ENCODE measurements at places on chromosomes 12 and 14. TPM values are rescaled to one million over a fixed set of nuclear protein-coding genes. Genes with fewer than 3 reads are reported as not detected.

Gene RAD9B
- 2.3 TPM for total RNA-seq

Gene RD3L
- not detected for total RNA-seq

Gene TRHDE
- total RNA-seq: 73.2 TPM

Gene SLCO1C1
- total RNA-seq: 0.33 TPM

Gene PLD4
- total RNA-seq: not detected

DNA sequence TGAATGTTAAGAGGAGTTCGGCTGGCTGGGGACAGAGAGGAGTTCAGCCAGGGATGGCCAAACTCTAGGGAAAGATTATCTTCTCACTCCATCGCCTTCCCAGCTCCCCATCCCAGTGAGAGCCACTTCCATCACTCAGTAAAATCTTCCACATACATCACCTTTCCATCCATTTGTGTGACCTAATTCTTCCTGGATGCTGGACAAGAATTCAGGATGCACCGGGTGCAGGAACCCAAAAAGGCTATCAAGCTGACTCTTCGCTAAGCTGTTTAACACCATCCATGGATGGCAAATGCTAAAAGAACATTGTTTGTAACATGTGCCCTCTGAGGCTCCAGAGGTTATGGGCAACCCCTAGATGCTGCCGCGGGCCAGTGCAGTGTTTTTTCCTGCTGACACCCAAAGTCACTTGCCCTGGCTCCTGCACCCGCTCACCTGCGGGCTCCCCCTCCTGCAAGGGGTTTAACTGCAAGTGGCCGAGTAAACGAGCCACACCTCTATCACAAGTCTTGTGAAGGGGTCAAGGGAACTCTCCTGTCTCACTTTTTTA lies 216.0 kb upstream of the NPAS3 start:
- no peaks in the 10 kb centered on the region for H3K36me3 ChIP-seq
- no peaks in the 10 kb centered on the region for H3K4me1 ChIP-seq
- no peak overlapping the region for H3K27ac ChIP-seq
- H3K4me3 ChIP-seq: no peak overlapping the region
- DNase-seq: no peak

- H3K27me3 ChIP-seq: no peaks in the 10 kb centered on the region
- no peaks in the 10 kb centered on the region for H3K4me1 ChIP-seq
- H3K27ac ChIP-seq: peak overlapping the region; percentile 19
- H3K36me3 ChIP-seq: no peaks in the 10 kb centered on the region
- no peak for DNase-seq
- no peak overlapping the region for H3K4me3 ChIP-seq
Measured at GRCh38 chr12:29241821-29242591, 92.9 kb downstream of the FAR2 start.

DNA sequence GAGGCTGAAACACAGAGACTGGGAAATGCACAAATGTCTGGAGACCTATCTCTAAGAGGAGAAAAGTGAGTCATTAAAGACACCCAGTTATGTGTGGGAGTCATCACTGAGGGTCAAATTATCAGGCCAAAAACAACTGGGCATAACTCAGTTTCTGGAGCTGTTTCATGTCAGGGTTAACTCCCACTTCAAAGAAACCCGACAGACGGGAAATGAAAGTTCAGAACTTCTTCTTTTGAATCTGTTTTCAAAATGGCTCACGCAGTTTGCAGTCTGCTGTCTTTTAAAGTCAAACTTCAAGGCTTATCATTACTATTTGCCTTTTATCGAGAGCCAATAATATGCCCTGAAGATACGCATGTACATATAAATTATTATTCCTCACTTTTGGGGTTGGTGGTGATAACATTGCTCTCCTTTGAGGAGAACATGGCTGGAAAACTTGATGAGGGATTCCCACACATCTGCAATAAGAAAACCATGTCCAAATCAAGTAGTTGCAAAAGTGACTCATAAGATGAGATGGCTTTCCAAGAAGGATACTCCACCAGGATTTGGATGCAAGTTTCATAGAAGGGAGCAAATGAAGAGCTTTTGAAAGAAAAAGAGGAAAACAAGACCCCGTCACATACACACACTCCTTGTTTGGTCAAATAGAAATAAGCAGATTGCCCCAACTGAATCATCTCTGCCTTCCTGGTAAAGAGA lies 341.4 kb downstream of the ADAMTS20 start:
- DNase-seq: no peak
- H3K27ac ChIP-seq: no peak overlapping the region
- H3K27me3 ChIP-seq: no peaks in the 10 kb centered on the region
- H3K36me3 ChIP-seq: no peaks in the 10 kb centered on the region

DNA sequence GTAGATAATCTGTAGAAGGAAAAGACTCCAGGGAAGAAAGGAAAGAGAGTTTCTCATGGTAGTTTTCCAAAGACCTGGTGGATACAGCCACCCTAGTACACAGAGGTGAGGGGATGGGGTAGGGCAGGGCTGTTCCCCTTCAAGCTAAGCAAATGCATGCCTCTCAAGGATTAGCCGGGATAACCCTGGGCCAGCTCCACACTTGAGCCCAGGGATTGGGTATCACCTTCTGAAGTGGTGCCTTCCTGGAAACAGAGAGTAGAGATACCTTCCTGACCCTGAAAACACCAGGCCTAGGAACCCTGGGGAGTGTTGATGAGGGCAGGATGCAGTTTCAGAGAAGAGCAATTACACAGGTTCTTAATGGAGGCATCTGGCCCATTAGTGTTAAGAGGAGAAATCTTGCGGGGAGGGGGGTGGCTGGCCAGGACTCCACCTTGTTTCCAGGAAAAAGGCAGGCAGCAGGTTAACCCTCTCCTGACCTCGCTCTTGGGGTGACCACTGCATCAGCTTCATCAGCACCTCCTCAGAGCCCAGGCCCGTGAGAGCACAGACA lies 106.9 kb upstream of the TMEM233 start:
- no peaks in the 10 kb centered on the region for H3K27me3 ChIP-seq
- H3K36me3 ChIP-seq: no peaks in the 10 kb centered on the region
- no peaks in the 10 kb centered on the region for H3K4me1 ChIP-seq
- no peak overlapping the region for H3K4me3 ChIP-seq
- no peak for DNase-seq
- H3K27ac ChIP-seq: no peak overlapping the region

DNA sequence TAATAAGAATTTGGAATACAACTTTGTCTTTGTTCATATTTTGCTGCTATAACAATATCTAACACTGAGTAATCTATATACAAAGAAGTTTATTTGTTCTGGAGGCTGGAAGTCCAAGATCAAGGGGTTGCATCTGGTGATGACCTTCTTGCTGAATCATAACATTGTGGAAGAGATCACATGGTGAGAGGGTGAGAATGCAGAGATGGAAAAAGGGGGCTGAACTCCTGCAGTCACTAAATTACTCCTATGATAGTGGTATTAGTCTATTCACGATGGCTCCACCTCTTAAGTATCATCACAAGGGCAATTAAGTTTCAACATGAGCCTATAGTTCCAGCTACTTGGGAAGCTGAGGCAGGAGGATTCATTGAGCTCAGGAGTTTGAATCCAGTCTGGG lies 4.5 kb upstream of the AKAP6 start:
- no peaks in the 10 kb centered on the region for H3K36me3 ChIP-seq
- no peak overlapping the region for H3K4me3 ChIP-seq
- no peak overlapping the region for H3K27ac ChIP-seq
- no peaks in the 10 kb centered on the region for H3K27me3 ChIP-seq

- peaks cover 18% of the 10 kb centered on the region for H3K4me1 ChIP-seq
- no peak overlapping the region for H3K4me3 ChIP-seq
- no peaks in the 10 kb centered on the region for H3K36me3 ChIP-seq
- DNase-seq: peak; percentile 64
Measured at GRCh38 chr14:103594265-103594664, 31.5 kb downstream of the COA8 start.

- H3K36me3 ChIP-seq: peaks cover 10% of the 10 kb centered on the region
- H3K27me3 ChIP-seq: no peaks in the 10 kb centered on the region
- no peak overlapping the region for H3K27ac ChIP-seq
- no peak for DNase-seq
Measured at GRCh38 chr12:132108211-132108832, 35.8 kb downstream of the DDX51 start.

- H3K4me3 ChIP-seq: no peak overlapping the region
- H3K27me3 ChIP-seq: no peaks in the 10 kb centered on the region
Measured at GRCh38 chr12:87813476-87814234, 215.5 kb downstream of the C12orf50 start.

DNA sequence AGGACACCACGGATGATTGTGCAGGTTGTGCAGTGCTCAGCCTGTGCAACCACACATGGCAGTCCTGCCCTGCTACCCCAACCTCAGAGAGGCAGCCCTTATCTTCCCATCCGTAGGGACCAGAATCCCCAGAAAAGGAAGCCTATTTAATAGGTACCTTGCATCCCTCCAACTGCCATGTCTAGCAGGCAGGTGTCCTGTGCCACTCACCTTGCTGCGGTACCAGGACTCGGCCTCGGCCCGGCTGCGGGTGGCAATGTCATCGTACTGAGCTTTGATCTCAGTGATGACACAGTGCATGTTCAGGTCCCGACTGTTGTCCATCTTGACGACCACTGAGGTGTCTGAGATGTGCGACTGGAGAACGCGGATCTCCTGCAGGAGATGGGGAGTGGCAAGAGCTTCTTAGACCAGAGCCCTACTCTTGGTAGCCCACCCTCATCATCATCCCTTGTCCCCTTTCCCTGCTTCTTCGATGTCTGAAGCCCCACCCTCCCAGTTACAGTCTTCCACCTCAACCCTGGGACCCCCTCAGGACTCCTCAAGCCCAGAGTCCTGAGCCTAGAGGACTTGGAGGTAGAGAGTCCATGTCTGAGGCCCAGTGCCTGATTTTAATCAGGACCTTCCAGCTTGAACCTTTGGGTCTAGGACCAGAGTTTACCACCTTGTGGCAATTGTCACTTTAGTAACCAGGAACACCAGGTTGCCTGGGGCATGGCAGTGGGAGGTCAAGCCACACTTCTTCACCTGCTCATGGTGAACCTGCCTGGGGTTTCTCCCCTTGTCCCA lies 20.5 kb downstream of the KRT7 start:
- H3K4me3 ChIP-seq: no peak overlapping the region
- peaks cover 48% of the 10 kb centered on the region for H3K4me1 ChIP-seq
- H3K27ac ChIP-seq: no peak overlapping the region
- H3K36me3 ChIP-seq: no peaks in the 10 kb centered on the region
- no peaks in the 10 kb centered on the region for H3K27me3 ChIP-seq

DNA sequence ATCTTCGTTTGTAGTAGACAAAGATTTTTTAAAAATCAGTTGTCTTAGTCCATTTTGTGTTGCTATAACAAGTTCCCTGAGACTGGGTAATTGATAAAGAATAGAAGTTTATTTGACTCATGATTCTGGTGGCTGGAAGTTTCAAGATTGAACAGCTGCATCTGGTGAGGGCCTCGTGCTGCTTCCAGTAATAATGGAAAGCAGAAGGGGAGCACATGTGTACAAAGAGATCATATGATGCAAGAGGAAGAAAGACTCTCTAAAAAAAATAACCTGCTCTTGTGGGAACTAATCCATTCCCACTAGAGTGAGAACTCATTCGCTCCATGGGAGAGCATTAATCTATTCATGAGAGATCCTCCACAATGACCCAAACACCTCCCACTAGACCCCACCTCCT lies 24.8 kb downstream of the MUCL1 start:
- H3K36me3 ChIP-seq: no peaks in the 10 kb centered on the region
- no peak overlapping the region for H3K4me3 ChIP-seq
- no peaks in the 10 kb centered on the region for H3K27me3 ChIP-seq

DNA sequence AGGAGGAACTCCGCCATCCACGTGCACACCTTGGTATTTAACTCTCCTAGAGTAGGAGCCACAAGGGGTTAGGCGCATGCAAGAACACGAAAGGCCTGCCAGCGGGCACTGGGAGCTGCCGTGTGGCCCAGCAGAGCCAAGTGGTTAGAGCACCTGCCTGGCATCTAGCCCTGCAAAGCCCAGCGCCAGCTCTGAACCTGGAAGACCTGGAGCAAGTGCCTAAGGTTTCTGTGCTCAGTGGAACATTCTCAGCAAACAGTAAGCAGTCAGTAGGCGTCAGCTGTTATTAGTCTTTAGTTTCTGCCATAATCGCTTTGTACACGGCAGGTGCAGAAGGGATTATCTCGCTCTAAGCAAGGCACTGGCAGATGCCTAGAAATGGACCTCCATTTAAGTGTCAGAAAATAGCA lies 55.4 kb downstream of the SETD3 start:
- DNase-seq: peak; percentile 68
- H3K36me3 ChIP-seq: no peaks in the 10 kb centered on the region
- peaks cover 28% of the 10 kb centered on the region for H3K4me1 ChIP-seq

GRCh38 chr12:15206831-15207389 lies 14.3 kb downstream of the RERG start:
- H3K36me3 ChIP-seq: no peaks in the 10 kb centered on the region
- H3K27me3 ChIP-seq: no peaks in the 10 kb centered on the region
- H3K4me3 ChIP-seq: no peak overlapping the region
- no peak overlapping the region for H3K27ac ChIP-seq
- DNase-seq: no peak

- no peaks in the 10 kb centered on the region for H3K4me1 ChIP-seq
- no peaks in the 10 kb centered on the region for H3K27me3 ChIP-seq
- peak; percentile 25 for DNase-seq
- H3K36me3 ChIP-seq: no peaks in the 10 kb centered on the region
- no peak overlapping the region for H3K4me3 ChIP-seq
Measured at GRCh38 chr12:100674036-100674888, 100.8 kb downstream of the GAS2L3 start.

DNA sequence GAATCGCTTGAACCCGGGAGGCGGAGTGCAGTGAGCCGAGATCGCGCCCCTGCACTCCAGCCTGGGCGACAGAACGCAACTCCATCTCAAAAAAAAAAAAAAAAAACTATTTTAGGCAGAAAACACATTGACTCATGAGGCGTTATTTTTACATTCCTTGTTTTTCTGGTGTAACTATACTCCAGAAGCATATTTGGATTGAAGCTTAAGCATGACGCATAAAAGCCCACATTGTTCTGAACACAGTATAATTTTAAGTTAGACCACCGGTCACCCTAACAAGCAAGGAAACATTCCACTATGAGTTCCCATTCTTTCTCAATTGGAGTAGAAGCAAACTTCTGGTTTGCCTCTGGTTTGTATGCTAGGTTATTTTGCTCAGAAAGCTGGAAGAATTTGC lies 173.0 kb downstream of the MYRFL start:
- no peak for DNase-seq
- no peak overlapping the region for H3K4me3 ChIP-seq
- H3K36me3 ChIP-seq: no peaks in the 10 kb centered on the region
- H3K4me1 ChIP-seq: no peaks in the 10 kb centered on the region

DNA sequence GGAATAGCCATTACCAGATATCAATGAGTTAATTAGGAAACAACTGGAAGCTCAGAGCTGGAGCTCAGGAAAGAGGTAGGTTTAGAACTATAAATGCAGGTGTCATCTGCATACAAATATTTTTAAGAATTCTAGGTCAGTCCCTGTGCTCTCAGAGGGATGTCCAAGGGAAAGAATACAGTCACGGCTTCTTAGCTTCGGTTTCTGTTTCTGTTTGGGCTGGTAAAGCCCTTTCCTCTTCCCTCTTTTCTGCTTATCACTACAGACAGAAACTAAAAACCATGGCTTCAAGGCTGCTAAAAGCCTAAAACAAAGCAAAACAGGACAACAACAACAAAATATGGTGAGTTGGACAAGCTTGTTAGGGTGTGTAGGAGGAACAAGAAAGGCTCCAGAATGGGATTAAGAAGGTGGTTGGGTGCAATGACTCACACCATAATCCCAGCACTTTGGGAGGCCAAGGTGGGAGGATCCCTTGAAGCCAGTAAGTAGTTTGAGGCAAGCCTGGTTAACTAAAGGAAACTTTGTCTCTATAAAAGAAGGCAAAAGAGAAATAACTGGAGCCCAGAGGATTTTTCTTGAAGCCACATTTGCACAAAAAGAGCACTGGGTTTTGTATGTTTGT lies 113.0 kb downstream of the SEC23A start:
- H3K27me3 ChIP-seq: no peaks in the 10 kb centered on the region
- DNase-seq: no peak
- no peak overlapping the region for H3K27ac ChIP-seq
- no peaks in the 10 kb centered on the region for H3K4me1 ChIP-seq
- no peak overlapping the region for H3K4me3 ChIP-seq
